Activated gamma-delta T cell treated with anti-CD3 and anti-CD28 coated beads, Interleukin-2, amount 50 U/mL, for 16 hours (primary cell): ENCODE measurements at places on chromosomes 4 and X.
A peak's percentile ranks its signal among the peaks of the same experiment; 100 is the strongest.

GRCh38 chr4:57048590-57049304, 61.4 kb downstream of the IGFBP7 start:
- DNase-seq, result no peak

DNA sequence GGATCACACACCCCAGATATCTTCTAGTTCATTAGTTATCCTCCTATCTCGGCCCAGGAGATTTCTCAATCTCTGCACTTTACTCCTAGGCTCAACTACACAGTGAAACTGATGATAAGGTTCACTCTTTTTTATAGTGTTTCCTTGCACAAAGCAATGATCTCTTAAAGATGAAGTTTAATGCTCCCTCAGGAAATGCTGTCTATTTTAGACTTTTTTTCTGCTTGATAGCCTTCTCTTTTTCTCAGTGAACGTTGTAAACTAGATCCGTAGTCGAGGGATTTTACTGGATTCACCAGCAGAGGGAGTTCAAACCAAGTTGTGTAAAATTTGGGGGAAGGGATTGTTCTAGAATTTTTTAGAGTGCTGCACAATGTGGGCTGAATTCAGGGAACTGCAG, 269.6 kb downstream of the GBA3 start:
- DNase-seq, result no peak

DNA sequence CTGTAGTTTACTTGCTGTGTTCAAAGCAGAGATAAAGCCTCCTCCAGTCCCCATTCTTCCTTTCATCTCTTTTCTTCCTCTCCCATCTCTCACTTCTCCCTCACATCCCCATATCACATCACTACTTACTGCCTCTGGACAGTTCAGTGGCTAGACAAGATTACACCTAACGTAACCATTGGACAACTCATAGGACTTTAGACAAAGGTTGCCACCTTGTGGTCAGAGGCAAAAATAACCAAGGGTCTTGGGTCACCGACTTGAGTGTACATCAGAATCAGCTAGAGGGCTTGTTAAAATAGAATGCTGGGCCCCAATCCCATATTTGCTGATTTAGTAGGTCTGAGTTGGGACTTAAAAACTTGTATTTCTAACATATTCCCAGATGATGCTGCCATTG, 109.3 kb upstream of the DGKK start:
- DNase-seq, result no peak

GRCh38 chr4:30181512-30181911, 538.7 kb upstream of the PCDH7 start:
- DNase-seq, result no peak

GRCh38 chrX:96621811-96622210, 62.8 kb upstream of the DIAPH2 start:
- DNase-seq, result no peak

GRCh38 chrX:155148724-155149537, 67.3 kb upstream of the VBP1 start:
- peak; percentile 12 for DNase-seq

DNA sequence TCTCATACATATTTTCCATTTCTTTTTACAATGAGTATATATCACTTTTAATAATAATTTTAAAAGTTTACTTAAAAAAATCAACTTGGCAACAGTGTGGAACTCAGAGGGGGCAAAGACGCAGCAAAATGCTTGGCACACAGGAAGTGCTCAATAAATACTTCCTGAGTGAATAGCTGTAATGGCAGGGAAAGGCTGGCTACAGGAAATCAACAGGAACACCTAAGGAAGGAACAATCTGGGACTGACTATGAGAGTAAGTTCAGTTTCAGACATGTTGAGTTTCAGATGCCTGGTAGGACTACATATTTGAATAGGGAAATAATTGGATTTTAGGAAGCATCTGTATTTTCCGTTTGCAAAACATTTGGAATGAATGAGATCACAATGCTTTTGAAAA, 137.6 kb downstream of the SCLT1 start:
- no peak for DNase-seq

GRCh38 chr4:79233820-79234219, 92.0 kb downstream of the NAA11 start:
- no peak for DNase-seq

- no peak for DNase-seq
Measured at GRCh38 chr4:165288639-165289422, 38.6 kb upstream of the MSMO1 start.

DNA sequence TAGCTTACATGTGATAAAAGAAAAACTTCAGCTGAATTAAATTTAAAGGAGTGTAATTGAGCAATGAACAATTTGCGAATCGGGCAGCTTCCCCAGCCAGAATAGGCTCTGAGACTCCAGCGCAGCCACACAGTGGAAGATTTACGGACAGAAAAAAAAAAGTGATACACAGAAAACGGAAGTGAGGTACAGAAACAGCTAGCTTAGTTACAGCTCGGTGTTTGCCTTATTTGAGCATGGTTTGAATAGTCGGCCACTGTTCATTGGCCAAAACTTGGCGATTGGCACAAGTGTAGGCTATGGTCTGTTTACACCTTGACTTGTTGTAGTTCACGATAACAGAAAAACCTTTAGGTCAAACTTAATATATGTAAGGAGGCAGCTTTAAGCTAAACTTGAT, 16.7 kb upstream of the SUPT20HL1 start:
- no peak for DNase-seq

DNA sequence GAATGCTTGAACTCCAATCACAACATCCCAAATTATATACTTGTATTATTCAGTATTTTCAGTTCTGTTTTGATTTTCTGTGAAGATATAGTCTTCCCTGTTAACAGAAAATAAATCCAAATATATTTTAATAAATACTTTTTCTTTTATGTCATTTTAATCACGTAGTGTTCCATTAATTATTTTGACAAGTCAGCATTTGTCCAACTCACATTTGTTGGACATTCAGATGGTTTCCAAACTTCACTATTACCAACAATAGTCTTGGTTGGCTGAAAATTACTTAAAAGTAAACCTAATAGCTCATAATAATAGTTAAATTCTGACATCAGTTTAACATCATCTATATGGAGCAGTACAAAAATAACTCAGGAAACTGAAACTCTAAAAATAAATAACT, 60.7 kb upstream of the SPANXD start:
- no peak for DNase-seq

DNA sequence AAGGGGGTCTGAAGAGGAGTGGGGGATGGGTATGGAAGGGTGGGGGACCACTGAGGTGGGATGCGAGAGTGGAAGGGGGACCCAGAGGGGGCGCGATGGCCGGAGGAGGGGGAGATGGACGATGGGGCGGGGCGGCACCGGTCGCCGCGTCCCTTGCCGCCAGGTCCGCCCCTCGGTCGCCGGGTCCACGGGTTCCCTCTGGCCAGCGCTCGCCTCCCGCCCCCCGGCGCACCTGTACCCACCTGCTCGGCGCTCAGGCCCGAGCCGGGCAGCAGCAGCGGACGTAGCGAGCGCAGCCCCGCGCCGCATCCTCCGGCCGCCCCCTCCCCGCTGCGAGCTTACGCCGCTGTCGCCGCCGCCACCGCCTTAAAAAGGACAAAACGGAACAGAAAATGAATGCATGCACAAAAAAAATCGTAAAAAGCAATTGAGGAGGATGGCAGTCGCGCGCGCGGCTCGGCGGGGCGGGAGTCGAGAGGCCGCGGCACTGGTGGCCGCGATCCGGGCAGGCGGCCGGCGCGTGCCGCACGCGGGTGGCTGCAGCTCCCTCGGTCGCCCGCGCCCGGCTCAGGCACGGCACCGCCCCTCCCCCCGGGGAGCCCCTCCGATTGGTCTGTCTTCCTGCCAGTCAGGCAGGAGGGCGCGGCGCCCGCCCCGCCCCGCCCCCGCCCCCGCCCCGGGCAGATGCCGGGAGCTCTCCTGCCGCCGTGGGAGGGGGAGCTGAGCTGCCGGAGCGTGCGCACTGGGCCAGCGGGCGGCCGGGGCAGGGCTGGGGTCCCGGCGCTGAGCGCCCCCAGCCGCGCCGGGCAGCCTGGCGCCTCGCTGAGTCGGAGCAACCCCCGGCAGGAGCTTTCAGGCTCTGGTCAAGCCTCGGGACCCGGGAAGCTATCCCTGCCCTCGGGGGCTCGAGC, at the start of gene JAKMIP1:
JAKMIP1 (minus strand) TSS at position 539 of the 911 bp plus-strand sequence. CDS start 87,699 bp downstream, outside the sequence.
- DNase-seq, result peak; percentile 85

DNA sequence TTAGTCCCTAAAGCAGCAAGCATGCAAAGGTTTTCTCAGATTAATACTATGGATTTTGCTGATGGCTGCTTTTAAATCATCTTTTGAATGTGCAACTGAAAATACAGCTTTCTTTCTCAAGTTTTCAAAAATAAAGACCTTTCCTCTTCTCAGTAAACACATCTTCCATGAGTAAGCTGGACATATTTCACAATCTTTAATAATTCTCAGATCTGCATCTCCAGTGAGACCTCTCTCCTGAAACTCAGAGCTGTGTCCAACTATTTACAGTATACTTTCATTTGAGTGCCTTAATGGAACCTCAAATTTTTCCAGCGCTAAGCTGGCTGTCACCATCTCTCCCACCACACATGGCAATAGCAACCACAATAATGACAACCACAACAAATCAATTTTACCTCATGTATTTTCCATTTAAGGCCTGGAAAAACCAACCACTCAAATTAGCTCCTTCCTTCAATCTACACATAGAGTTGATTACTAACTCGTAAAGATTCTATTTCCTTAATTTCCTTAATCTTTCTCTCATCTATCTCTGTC, 192.4 kb upstream of the RPL34 start:
- DNase-seq, result no peak

DNA sequence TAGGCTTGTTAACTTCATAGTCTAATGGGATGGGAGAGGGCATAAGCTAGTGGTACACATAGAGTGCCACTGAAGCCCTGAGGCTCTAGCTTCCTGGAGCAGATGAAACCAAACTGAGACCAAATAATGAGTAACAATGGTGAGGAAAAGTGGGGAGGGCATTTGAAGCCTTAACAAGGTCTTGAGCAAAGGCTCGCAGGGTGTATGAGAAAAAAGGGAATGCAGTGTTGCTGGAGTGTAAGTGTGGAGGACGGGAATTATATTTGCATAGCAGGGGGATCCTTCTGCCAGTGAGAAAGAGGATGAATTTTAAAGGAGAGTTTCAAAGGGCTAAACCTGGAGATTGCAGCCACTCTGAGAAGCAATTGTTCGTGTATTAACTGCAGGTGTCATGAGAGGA, 263.1 kb downstream of the ANK2 start:
- DNase-seq, result no peak

- no peak for DNase-seq
Measured at GRCh38 chrX:17552044-17552650, 177.1 kb downstream of the NHS start.

DNA sequence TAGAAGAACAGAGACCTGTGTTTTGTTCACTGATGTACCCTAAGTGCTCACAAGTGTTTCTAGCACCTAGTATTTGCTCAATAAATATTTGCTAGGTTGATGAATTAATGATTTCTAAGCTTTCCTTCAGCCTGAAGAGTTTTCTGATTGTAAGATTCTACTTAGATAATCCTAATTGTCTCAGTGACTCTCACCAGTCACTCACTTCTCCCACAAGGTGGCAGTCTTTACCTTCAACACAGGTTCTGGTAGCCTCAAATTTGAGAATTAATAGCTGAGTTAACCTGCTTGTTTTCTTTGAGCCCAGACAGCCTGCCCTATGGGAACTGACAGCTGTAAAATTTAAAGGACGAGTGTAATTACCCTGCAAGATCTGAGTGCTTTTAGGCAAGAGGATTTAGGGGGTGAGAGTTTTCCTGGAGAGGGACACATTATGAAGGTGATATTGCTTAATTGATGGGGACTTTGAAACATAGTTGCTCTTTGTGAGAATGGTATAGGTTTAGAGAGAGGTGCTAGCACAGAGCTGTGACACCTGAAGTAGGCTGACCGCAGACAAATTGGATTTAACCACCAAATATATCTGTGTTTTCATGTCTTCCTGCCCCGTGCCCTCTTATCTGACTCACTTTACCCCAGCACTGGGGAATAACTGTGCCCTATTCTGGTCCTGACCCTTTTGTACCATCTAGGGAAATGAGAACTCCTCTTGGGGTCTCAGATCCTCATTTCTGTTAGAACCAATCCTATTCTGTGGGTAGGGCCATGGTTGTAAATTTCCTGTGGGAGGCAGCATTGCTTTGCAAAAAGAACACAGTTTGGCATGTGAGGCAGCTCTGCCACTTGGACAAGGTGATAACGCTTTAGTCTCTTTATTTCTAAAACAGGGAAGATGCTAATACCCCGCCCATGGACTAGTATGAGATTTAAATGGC, 27.7 kb downstream of the CD38 start:
- peak; percentile 7 for DNase-seq

DNA sequence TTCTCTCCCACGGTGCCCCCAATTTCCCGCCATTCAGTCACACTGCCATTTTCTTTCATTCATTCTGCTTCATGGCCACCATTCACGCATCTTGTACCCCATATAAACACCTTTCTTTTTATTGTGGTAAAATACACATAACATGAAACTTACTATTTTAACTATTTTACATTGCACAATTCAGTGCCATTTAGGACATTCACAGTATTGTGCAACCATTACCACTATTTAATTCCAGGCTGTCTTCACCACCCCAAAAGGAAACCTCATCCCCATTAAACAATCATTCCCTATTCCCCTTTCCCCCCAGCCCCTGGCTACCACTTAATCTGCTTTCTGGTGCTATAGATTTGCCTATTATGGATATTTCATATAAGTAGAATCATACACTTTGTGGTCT, 15.9 kb downstream of the SPACA5 start:
- no peak for DNase-seq

- DNase-seq, result no peak
Measured at GRCh38 chr4:101197350-101197749, 150.0 kb downstream of the PPP3CA start.

- DNase-seq, result no peak
Measured at GRCh38 chr4:178664621-178665020, 1222.4 kb upstream of the AGA start.

DNA sequence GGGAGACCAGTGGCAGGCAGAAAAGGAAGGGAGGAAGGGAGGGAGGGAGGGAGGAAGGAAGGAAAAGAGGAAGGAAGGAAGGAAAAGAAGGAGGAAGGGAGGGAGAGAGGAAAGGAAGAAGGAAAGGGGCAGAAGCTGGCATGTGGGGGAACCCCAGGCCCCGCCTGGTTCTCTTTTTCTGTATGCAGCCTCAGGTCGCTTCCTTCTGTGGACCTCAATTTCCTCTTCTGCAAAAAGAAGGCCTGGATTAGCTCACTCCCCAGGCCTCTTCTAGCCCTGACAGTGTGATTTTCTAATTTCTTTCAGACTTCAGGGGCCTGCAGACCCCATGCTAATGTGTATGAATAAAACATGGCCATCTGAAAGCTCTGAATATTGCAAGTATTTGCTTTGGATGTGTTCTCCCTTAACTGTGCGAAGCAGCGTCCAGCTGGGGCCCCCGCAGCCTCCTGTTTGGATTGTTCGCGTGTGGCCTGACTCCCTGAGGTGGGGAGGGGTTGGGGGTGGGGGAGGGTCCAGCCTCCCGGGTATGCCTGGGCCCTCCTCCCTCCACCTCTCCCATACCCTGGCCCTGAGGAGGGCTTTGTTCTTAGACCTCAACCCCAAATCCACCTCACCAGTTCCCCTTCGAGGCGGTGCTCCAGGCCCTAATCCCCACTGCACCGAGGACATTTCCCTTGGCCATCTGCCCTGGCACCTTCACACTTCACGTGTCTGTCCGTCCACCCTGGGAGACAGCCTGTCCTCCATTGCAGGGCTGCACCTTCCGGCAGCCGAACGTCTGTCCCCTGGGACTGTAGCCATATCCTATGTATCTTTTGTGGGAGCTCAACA, 199.9 kb upstream of the ATP6AP2 start:
- DNase-seq, result no peak

- DNase-seq, result no peak
Measured at GRCh38 chr4:168736860-168737805, 240.3 kb downstream of the PALLD start.
